Stimulated activated CD4-positive, alpha-beta T cell treated with anti-CD3 and anti-CD28 coated beads, TNF-alpha, amount 100 ng/mL, for 24 hours (primary cell): ENCODE measurements at places on chromosomes 5 and 9.

- no peak for DNase-seq
Observed at GRCh38 chr5:133697536-133698258, 85.4 kb upstream of the FSTL4 start.

DNA sequence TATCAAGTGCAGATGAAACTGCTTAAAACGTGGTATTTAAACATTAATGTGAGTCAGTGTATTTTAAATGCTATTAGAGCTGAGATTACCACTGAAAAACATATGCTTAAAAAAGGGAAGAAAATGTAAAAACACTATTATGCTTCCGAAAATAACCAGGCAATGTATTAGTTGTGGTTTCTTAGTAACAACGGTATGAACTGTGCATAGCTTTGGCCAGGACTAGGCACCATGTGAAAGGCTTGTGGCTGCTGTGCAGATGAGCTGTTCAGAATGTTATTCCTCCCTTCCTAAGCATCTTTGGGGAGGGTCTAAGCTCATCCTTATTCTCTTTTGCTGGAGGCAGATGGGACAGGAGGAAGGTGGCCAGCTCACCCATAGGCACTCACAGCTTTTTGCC lies 84.9 kb downstream of the NTRK2 start:
- DNase-seq, result no peak

DNA sequence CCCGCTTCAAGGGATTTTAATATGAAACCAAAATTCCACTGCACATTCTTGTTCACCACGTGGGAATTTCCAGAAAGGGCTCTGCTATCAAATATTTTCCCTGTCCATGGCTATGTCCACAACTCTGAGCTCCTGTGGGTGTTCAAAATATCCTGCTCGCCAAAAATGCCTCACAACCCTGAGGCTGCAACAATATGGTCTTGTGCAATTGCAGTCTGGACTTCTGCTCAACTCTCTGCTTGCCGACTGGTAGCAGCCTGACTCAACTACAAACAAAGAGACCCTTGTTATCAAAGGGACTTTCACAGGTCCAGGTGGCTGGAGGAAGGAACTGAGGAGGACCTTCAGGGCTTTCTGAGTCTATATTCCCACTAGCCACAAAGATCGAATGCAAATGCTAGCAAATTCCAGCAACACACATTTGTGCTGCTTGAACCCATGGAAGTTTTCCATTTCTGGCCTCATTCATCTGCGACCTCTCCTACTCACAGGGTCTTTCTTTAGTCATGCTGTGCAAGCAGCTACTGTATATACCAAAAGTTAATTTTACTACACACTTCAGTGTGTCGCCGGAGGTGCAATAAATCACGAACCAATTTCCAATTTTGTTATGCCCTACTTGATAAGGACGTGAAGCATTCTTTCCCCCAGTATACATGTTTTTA lies 169.2 kb upstream of the SLC30A5 start:
- DNase-seq, result no peak

- DNase-seq, result no peak
Observed at GRCh38 chr9:110217656-110218099, 9.7 kb upstream of the C9orf152 start.

- no peak for DNase-seq
Observed at GRCh38 chr5:166382031-166382430, 1909.4 kb upstream of the WWC1 start.

- DNase-seq, result no peak
Observed at GRCh38 chr5:40478766-40479165, 200.9 kb upstream of the PTGER4 start.

GRCh38 chr5:64502196-64502595 lies 3.6 kb upstream of the RGS7BP start:
- no peak for DNase-seq

- peak; percentile 39 for DNase-seq
Observed at GRCh38 chr5:157247267-157247666, 18.7 kb upstream of the CYFIP2 start.

GRCh38 chr5:140631831-140632365 lies 1.1 kb downstream of the CD14 start:
- peak; percentile 28 for DNase-seq

- no peak for DNase-seq
Observed at GRCh38 chr5:34690898-34691297, 34.8 kb downstream of the RAI14 start.
